Activated CD4-positive, alpha-beta T cell treated with anti-CD3 and anti-CD28 coated beads, Interleukin-2, Interleukin-6, amounts not matched to agents 100 ng/mL and 50 ng/mL, durations not matched to agents 16 hours and 8 hours (primary cell): ENCODE measurements at places on chromosomes 5 and 9.
A peak's percentile ranks its signal among the peaks of the same experiment; 100 is the strongest.

GRCh38 chr9:120915854-120916470 is 10.6 kb downstream of the TRAF1 start:
- DNase-seq, result peak; percentile 71

GRCh38 chr9:136995772-136996311 is 526 bp downstream of the CLIC3 start:
- DNase-seq, result no peak

- no peak for DNase-seq
Observed at GRCh38 chr5:72836810-72837209, 20.3 kb downstream of the TNPO1 start.

- no peak for DNase-seq
Observed at GRCh38 chr5:131481569-131481968, 153.5 kb downstream of the RAPGEF6 start.

GRCh38 chr5:142979636-142980035 is 209.5 kb downstream of the ARHGAP26 start:
- DNase-seq, result no peak

GRCh38 chr5:135694906-135695305 is 116.1 kb upstream of the CXCL14 start:
- no peak for DNase-seq

GRCh38 chr5:81728301-81728700 is 22.6 kb downstream of the SSBP2 start:
- no peak for DNase-seq

DNA sequence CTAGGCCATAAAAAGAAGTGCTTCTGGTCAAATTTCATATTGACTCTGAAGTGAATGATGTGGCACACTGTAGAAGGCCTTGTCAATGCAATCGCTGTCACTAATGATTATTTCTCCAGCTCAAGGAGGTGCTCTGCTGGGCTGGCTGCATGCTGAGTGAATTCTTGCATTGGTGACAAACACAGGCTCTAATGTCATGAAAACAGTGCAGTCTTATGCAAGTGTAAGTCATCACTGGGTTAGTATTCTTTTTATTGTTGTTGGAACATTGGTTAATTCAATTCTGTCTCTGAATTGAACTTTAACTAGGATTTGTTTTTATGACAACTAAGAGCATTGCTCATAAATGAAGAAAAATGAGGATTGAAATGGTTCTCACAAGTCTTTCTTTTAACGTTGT is 57.3 kb upstream of the CD180 start:
- DNase-seq, result no peak

DNA sequence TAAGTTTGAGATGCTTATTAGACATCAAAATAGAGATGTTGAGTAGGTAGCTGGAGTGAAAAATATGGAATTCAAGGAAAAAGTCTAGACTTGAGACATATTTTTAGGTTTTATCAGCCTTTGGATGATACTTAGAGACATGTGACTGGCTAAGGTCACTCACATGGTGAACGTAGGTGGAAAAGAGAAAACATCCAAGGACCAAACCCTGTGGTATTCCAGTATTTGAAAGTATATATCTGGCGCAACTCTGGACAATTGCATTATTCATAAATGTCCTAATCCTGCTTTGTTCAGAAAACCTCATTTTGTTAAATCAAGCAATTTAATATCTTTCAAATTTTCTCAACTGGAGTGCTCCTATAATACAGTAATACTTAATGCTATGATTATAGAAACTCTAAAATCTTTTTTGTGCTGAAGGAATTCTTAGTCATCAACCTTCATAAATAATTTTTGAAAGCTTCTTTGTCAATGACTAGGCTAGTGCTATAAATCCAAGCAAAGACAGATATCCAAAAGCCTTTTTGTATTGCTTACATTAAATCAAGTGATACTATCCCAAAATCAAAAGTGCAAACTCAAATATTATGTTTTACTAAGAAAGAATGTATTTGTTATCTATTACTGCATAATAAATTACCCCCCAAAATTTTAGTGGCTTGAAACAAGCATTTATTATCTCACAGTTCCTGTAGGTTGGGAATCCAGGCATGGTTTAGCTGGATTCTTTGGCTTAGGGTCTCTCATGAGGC is 452.0 kb downstream of the ENC1 start:
- DNase-seq, result no peak

DNA sequence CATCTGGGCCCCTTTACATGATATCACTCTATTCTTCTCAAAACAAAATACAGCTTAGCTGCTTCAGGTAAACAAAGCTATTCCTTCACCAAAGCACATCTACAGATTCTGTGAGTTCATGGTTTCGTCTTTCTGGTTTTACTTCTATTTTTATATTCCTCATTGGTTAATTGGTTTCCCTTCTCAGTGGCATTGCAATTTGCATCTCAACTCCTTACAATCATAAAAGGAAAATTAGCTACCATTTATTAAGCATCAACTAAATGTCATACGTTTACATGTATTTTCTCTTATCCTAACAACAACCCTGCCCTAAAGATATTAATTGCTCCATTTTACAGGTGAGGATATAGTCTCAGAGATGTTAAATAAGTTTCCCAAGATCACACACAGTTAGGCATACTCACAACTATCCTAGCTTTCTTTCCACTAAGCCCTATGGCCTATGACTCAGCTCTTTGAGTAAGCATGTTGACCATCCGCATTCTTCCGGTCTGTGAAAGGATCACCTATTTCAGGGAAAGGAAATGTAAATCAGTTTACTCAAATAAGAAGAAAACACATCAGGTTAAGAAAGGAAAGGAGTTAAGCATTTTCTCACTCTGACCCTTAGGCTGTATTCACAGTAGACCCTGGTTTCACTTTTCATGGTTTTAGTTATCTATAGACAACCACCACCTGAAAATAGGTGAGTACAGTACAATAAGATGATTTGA is 146.1 kb downstream of the CAAP1 start:
- no peak for DNase-seq
